Activated T-helper 1 cell treated with anti-CD3 and anti-CD28 coated beads, Interleukin-2, amount 50 U/mL, for 16 hours (primary cell): ENCODE measurements at places on chromosomes 6 and 20.

- DNase-seq: no peak
Measured at GRCh38 chr20:14986026-14986655, 648.7 kb upstream of the FLRT3 start.

DNA sequence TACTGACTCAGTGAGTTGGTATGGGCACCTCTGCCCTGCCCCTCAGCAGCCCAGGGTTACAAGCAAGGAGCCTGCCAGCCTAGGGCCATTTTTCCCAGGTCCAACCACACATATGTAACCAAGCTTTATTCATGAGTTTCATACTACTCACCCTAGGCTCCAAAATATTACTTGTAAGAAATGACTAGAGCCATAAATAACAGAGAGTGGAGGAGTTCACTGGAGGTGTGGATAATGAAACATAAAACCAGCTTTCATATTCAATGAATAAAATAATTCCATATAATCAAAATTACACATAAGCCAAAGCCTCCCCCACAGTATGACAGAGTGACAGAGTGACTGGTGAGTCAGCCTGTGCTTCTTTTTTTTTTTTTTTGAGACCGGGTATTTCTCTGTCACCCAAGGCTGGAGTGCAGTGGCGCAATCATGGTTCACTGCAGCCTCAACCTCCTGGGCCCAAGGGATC, 229.8 kb upstream of the SASH1 start:
- no peak for DNase-seq

DNA sequence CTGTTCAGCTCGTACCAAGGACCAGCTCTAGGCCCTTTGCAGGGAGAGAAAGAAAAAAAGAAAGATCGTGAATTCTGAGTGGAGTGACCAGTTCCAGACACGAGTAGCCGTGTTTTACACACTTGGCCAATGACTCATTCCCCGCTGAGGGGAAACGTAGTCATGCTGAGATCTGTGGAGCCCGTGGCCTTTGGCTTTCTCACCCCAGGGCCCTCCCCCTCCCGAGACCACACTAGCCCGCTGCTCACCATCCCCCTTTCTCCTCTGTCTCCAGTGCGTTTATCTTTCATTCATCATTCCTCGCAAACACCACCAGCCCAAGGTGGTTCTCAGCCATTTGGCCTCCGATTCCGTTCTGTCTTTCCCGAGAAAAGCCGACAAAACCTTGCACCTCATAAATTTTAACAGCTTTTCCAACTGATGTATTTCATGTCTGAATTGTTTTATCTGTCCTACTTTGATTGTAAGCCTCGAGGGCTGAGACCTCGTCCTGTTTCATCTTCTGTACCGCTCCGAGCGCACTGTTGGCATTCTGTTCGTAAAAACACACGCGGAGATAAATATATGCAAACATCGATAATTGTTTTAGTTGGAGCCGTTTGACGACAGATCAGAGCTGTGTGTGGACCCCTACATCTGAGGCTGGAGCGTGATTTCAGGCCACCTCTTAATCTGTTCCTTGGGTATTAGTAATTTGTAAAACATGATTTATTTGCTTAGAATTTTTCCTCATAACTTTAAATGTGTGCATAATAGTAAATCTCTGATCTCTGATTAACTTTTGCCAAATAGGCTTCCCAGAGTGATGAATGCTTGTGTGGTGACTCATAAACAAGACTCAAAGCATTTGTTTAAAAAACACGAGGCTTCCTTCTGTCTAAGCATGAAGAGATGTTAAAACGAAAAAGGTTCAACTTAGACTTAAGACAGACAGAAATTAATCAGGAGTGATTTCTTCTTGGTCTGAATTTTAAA, 336.6 kb downstream of the CDH4 start:
- DNase-seq: no peak

- DNase-seq: no peak
Measured at GRCh38 chr6:51675922-51676275, 411.5 kb downstream of the PKHD1 start.

DNA sequence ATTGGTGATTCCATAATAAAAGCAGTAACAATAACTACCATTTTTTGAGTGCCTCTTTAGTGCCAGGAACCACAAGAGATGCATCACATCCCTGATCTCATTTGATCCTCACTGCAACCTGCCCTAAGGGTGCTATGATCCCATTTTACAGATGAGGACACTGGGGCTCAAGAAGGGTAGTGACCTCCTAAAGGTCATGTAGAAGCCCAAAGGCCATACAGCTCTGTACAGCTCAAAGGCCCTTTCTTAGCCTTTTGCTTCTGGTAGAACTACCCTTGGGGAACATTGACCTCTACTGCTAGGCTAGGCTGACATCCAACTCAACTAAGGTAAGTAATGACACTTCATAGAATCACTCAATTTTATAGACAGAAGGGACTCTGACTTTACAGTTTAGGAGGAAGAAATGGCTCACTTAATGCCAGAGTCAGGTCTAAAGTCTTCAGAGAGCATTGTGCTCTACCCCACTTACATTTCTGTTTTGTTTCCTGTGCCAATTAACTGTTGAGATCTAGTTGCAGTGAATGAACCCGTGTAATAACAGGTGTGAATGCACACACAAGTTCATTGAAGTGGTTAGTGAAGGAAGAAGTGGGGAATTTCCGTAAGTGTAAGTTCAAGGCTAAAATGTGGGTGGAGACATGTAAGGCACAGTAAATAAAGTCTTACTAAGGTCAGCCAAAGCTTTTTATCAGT, 10.7 kb downstream of the SLC9A8 start:
- DNase-seq: no peak

DNA sequence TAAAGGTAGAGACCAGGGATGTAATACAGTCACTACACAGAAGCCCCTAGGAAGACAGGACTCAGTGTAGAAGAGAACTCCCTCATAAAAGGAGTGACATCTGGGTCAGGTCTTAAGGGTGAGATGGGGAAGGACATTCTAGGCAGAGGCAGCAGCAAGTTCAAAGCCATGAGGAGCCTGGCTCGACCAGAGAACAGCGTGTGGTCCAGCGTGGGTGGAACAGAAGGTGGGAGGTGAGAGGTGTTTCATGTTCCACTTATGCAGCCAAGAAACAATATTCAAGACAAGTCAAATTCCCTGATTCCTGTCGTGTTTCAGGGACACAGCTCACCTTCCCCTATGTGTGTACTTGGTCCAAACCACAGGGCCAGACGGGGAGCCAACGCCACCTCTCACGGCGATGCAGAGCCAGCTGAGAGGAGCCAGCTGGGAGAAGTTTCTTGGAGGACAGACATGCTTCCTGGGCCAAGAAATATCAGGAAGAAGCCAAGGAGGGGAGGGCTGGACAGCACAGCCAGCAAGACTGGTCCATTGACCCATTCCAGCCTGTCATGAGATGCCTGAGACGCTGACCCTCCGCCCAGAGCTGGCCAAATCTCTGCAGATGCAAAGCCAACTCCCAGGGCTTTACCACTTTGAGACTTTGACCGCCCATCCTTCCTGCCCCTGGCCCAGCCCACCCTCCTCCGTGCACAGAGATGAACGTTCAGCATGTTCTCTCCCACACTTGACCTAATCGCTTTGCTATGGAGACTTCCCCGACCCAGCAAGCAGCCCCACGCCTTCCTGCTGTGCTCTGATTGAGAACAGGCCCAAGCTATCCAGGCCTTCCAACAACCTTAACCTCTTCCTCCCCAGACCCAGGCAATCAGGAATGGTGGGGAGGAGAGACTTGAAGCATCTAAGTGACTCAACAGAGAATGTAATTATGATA, 113.8 kb downstream of the PRND start:
- no peak for DNase-seq

DNA sequence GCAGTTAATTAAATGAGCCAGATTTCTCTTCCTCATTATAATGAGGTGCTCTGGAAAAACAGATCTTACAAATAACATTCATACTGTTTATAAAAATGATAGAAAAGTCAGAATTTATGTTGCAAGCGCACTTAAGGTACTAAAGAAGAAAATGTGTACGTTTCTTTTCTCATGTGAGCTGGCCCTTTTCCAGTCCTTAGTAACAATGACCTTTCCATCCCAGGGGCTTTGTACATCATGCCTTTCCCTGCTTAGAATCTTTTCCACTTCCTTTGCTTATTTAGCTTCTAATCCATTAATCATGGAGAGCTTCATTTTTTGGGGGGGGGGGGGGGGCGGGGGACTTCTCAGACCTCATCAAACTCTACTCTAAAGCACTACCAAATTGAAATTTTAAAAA, 4.8 kb downstream of the FBXO5 start:
- no peak for DNase-seq

DNA sequence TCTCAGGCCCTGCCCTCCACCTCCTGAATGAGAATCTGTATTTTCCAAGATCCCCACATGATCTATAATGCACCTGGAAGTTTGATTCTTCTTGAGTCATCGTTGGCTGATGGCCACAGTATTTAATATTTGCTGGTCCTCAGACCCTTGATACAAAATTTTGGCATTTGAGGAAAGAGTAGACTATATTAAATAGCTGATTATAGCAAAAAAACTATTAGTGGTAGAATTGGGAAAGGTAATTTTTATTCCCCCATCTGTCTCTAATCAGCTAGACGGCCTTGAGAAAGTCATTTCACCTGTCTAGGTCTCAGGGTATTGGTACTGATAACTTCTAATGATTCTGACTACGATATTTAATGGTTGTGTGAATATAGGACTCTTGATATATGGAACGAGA, 176.8 kb downstream of the BMP2 start:
- no peak for DNase-seq

DNA sequence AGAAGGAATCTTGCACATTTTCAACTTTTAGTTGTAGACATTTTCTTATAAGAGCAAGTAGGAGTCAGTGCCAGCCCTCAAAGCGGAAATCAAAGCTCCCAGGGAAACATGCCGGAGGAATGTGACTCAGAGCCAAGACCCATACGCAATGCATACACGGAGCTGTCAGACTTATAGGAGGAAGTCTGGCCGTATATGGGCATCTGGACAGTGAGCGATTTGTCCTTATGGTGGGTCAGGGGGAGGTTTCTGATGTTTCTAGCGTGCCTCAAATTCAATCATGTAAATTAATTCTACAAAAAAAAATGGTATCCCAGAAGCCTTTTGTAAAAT, 3.6 kb upstream of the CCN2 start:
- DNase-seq: no peak

- no peak for DNase-seq
Measured at GRCh38 chr6:167858842-167859664, 32.3 kb downstream of the AFDN start.
